ENCODE measurements at places on chromosomes 2 and 18.

DNA sequence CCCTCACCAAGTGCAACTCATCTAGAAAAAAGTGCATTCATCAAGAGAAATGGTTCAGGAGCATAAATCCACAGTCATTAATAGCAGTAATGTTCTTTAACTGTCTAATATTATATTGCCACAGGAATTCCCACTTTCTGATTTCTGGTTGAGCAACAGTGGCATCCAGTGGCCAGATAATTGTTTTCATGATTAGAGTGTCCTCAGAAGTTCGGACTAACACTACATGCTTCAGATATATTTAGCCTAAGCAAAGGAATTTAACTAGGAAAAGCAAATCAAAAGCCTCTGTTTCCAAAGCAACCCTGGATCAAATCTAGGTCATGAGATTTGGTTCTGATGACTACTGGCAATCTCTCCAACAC is 9.8 kb upstream of the ERBB4 start:
- peak; percentile 21 for DNase-seq

- DNase-seq: no peak
Measured at GRCh38 chr2:9097239-9097638, 93.8 kb upstream of the MBOAT2 start.

- no peak for DNase-seq
Measured at GRCh38 chr2:30709516-30709915, 97.7 kb downstream of the CAPN13 start.

DNA sequence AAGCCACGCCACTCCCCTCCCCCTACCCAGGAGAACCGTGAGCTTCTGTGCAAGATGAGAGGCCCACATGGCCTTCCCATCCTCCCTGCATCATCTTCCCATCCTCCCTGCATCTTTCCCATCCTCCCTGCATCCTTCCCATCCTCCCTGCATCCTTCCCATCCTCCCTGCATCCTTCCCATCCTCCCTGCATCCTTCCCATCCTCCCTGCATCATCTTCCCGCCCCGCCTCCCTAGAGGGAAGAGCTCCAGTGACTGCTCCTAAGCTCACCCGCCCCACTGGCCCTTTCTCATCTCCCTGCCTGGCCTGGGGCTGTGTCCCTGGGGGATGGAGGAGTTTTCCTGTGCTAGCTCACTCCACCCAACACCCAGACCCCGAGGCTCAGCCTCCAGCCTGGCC is 93.3 kb upstream of the ASAP2 start:
- no peak for DNase-seq

DNA sequence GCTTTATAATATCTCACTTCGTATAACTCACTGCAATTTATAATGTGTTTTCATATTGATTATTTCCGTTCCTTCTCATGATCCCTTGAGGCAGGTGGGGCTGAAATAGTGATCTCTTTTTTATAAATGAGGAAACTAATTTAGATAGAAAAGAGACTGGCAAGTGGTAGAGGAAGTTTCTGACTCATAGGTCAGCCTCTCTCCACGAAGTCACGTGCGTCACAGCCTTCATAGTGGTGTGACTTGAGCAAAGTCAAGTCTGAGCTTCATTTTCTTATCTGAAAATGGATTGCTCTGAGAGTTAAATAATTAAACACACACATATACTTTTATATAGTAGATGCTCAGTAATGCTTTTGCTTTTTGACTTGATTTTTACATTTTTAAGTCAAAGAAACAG is 19.9 kb downstream of the ABCG5 start:
- peak; percentile 40 for DNase-seq
